CD4-positive, alpha-beta T cell treated with Interleukin-10 for 1 hour (primary cell): ENCODE measurements at places on chromosomes 16 and 17.

- peak; percentile 58 for DNase-seq
Observed at GRCh38 chr17:75250009-75250471, 11.4 kb downstream of the GGA3 start.

- DNase-seq: no peak
Observed at GRCh38 chr17:61161615-61162134, 238.0 kb upstream of the TBX2 start.

DNA sequence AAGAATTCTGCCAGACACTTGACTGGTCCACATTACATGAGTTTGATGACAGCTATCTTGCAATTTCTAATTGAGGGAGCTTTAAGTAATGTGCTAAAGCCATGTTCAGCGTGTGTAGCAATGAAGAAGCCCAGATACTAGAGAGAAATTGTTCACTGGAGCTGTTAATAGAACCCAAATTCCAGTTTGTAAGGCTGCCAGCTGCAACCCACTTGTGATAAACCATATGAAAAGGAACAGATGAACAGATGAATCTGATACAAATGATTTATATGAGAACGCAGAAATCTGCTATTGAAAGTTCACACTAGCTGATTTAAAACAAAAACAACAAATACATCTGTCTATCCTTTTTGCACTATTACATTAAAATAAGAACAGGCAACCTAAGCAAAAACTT lies 6.2 kb downstream of the NACA2 start:
- no peak for DNase-seq

DNA sequence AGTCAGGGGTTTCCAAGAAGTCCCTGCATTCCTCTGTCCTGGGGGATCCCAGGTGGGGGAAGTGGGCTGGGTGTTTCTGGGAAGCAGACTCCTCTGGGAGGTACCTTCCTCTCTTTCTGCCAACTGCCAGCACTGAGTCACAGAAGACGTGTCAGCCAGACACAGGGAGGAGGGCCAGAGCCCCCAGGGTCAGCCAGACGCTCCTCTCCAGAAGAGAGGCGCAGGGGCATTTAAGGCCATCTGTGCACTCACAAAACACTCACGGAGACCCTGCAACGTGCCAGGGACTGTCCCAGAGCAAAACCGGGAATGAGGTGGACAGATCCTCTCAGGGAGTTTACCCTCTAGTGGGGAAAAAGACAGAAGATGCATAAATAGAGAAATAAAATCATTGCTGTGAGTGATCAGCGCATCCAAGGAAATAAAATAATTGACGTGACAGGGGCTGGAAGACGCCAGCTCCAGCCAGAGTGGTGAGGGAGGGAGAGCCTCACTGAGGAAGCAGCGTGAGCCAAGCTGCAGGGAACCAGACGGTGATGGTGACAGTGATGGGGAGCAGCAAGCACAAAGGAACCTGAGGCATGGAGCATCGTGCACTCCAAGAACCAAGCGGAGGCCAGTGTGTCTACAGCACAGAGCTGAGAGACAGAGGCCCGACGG lies 105.4 kb downstream of the ZNF423 start:
- no peak for DNase-seq

DNA sequence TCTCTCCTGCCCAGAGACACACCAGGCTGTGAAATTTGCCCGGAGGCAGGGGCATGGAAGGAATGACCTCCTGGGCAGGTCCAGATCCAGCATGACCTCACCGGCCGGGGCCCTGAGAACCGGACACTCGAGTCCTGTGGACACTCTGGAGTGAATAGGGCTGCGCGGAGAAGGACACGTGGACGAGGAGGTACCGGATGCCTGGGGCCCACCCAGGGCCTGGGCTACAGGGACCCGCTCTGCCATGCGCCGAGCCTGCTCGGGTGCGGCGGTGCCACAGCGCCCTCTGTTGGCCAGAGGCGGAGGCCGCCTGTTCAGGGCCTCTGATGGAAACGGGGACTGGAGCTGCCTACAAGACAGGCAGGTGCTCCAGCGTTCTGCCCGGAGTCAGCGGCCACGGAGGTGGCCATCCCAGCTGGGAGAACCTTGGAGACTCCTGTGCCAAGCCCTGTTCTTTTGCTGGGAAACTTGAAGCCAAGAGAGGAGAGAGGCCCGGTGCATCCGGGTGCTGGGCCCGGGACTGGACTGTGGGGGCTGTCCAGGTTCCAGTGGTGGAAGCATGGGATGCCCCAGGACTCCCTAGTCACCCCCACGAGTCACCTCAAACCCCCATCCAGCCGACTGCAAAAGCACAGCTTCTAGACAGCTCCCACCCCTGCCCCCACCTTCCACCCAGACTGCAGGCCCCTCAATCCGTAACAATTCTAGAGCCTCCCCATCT lies 19.3 kb upstream of the NXPH3 start:
- peak; percentile 84 for DNase-seq

DNA sequence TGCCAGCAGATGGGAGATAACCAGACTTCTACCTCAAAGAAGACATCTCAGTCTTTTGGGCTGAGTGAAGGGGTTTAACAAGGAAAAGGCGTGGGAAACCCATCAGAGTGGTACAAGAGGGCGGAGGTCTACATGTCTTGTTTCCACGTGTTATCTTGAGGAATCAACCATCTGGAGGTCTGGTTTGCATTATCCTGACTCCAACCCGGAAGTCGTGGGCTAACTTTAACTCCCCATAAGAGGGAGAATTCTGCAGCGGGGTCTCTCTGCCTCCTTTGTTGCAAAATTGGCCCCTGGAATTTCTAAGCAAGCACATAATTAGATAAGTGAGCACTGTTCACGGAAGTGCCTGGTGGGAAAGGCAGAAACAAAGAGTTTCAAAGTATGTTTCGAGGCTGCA lies 398.7 kb upstream of the C16orf82 start:
- DNase-seq: no peak

GRCh38 chr17:46984892-46985291 lies 5.8 kb upstream of the RPRML start:
- no peak for DNase-seq

GRCh38 chr17:68383443-68384321 lies 73.6 kb downstream of the WIPI1 start:
- peak; percentile 33 for DNase-seq

DNA sequence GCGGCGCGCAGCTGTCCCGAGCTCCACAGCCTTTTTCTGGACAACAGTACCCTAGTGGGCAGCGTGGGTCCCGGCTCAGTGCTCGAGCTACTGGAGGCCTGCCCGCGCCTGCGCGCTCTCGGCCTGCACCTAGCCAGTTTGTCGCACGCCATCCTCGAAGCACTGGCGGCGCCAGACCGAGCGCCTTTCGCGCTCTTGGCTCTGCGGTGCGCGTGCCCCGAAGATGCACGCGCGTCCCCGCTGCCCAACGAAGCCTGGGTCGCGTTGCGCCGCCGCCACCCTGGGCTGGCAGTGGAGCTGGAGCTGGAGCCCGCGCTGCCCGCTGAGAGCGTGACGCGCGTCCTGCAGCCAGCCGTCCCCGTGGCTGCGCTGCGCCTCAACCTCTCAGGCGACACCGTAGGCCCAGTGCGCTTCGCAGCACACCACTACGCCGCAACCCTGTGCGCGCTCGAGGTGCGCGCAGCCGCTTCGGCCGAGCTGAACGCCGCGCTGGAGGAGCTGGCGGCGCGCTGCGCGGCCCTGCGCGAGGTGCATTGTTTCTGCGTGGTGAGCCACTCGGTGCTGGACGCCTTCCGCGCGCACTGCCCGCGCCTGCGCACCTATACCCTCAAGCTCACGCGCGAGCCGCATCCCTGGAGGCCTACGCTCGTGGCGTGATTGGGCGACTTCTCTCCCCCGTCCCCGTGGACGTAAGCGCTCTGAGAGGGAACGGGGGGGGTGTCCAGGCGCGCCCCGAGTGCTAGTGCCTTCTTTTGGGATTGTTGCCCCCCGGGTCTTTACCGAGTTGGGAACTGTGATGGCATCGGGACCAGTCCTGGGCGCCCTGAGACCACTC lies 1.2 kb upstream of the HSF4 start:
- peak; percentile 61 for DNase-seq

DNA sequence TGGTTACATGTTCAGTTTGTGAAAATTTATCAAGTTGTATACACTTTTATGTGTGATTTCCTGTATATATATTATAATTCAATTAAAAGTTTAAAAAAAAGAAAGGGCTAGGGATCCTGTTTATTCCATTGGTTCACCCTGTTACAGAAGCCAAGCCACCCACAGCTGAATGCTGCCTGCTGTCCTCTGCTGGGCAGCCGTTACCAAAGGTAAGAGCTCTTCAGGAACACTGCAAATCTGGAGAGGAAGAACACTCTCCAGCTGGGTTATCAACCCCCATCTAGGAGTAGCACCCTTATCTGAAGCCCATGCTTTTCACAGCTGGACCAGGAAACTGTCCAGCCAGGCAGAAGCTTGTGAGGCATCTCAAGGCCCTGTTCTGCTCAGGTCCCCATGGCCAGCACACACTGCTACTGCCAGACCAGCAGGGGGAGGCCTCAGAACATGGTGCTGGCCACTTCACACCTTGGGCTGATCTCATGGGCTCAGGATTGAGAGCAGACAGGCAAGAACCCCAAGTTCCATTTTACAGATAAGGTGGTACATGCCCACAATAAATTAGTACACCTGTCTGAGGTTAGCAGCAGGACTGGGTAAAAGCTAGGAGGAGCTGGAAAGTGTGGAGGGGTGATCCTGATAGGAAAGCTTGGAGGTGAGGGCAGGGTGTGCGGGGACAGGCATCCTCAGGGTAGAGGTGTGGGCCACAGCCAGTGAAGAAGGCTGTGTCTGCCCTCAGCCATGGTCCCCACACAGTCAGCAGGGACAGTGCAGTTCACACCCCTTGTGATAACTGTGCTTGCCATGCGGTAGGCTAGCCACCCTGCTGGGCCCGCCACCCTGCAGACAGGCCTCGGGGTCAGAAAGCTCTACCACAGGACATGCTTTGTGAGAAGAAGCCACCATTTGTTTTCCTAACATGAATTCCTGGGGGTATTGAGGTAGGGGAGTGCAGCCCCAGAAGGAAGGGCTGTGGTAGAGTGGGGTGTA lies 54.3 kb upstream of the SREBF1 start:
- peak; percentile 52 for DNase-seq

- DNase-seq: no peak
Observed at GRCh38 chr17:76871668-76872067, 3.5 kb downstream of the MGAT5B start.

GRCh38 chr17:65515959-65516948 lies 45.2 kb downstream of the AXIN2 start:
- no peak for DNase-seq

GRCh38 chr17:34850023-34850422 lies 111.2 kb downstream of the CCT6B start:
- DNase-seq: no peak

- no peak for DNase-seq
Observed at GRCh38 chr16:50021544-50021943, 3.5 kb upstream of the CNEP1R1 start.

- no peak for DNase-seq
Observed at GRCh38 chr17:79826204-79826680, 13.0 kb downstream of the CBX4 start.

- no peak for DNase-seq
Observed at GRCh38 chr17:75758131-75758905, 6.7 kb downstream of the GALK1 start.

DNA sequence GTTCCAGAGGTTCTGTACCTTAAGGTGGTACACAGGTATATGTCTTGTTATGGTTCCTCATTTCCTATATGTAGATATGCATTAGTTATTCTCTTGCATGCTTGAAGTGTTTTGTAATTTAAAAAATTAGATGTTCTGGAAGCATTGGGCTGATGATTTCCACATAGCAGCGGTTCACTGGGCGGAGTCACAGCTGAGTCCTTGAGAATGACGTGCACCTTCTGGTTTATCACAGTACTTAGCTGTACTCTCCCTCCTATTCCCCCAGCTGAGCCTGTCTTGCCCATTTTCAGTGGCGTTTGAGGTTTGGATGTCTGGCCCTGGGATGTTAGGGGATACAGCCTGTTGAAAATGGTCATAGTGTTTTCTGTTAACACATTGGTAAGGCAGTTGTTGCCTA lies 327.1 kb downstream of the SNX29 start:
- no peak for DNase-seq

GRCh38 chr17:28320215-28321061 lies 1.4 kb downstream of the TMEM97 start:
- DNase-seq: no peak
